AG08395 (cell line): ENCODE measurements at places on chromosomes 11 and 22.

DNA sequence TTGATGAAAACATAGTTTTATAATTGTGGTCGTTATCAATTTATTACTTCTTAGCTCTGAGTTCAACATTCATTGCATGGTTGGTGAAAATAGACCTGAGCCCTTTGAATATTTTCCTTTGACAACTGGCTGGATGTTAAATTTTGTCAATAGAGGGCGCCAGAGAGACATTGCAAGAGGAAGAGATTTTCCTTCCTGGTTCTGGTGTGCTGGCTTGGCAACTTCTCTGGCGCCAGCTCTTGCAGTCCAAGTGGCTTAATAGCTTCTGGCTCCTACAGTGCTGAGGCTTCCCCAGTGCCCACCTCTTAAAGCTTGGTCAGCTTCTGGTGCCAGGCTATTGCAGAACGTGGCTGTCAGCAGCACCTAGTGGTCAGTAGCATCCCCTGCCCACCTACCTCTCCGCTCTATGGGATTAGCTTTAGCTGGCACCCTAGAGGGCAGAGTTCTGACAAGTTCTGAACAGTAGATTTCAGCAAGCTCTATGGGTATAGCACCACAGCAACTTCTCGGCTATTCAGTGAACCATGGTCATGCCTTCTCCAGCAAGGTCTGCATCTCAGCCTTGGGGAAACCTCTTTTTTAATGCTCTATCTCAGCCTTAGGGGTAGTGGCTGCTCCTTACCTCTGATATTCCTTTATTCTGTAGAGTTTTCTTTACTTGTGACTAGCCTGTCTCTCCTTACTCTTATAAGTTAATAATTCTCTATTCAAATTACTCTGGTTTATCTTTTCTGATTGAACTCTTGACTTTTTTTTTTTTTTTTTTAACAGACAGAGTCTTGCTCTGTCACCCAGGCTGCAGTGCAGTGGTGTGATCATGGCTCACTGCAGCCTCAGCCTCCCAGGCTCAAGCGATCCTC lies 59.4 kb downstream of the ACER3 start:
- DNase-seq: peak; percentile 86

- no peak for DNase-seq
These were observed 96.9 kb downstream of the FAM76B start for GRCh38 chr11:95692526-95693260.

DNA sequence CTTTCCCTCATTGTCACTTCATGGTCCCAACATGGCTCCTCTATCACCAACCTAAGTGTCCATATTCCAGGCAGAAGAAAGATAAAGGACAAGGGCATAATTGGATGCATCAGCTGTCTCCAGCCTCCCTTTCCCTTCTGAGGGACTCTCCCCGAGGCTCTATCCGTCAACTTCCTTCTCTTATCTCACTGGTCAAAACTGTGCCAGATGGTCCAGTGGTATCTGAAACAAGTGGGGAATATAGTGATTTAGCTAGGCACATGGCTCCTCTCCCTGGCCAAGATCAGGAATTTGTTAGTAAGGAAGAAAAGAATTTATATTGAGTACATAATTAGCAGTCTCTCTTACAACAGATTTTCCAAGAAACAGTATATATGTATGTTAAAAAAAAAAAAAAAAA lies 12.6 kb upstream of the SPON1 start:
- DNase-seq: no peak

GRCh38 chr22:43969989-43970755 lies 14.9 kb downstream of the SAMM50 start:
- DNase-seq: no peak

DNA sequence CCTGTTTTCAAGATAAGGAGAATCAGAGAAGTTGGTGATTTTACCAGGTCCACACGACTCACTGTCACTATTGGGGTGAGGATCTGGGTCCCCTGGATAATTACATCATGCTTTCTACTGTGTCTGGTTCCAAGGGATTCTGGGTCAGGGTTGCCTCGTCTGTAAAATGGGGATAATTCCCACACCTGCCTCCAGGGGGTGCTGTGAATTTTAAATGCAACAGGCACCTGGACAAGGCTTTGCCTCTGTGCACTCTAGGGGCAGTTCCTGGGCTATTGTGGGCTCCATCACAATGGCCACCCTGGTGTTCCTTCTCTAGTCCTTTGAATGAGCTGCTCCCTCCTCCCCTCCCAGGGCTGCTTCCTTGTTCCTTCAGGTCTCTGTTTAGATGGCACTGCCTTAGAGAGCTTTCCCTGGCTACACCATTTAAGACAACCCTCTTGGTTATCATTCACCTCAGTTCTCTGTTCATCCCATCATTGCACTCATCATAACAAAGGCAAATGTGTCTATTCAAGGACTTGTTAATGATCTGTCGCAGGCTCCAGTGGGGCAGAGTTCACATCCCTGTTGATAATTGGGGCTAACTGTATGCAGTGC lies 178.6 kb downstream of the MIAT start:
- peak; percentile 48 for DNase-seq

DNA sequence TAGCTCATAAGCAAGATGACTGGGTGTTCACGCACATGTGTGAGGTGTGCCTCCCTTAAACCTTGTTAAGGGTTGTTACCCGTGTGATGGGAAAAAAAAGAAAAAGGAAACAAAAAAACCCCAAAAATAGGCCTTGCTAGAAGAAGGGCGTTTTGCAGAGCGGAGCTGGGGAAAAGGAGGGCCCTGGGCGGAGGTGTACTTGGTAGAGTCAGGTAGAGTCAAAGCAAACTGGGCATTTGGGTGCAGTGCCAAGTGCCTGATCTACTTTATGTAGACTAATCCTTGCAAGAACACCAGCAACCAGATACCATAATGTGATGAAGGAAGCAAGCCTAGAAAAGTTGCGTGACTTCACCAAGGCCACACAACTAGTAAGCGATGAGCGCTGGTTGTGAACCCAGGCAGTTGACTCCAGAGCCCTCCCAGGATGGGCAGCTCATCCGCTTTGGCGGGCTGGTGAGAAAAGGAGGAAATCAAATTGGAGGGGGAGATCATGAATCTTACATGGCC lies 1.2 kb upstream of the TIRAP start:
- DNase-seq: no peak

DNA sequence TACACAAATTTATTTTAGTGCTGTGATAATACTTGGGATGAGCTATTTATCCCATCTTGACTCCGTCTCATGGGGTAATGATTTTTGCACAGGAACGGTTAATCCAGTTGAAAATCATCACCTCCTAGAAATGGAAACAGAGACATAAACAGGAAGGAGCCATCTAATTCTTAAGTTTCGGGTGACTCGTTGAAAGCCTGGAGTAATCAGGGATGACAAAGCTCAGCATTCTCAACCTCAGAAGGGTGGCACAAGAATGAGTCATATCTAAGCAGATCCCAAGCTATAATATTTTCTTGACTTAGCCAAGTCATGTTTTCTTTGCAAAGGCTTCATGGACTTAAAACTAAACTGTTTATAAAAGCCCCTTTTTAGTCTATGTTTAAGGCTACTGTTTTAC lies 280.8 kb upstream of the CCDC90B start:
- DNase-seq: peak; percentile 83

GRCh38 chr11:103997082-103997481 lies 39.4 kb upstream of the DDI1 start:
- no peak for DNase-seq

GRCh38 chr11:8484251-8484650 lies 109.8 kb downstream of the STK33 start:
- DNase-seq: no peak
